ENCODE measurements at places on chromosomes 2 and 18.
A peak's percentile ranks its signal among the peaks of the same experiment; 100 is the strongest.

GRCh38 chr18:44700652-44701051 is 20.0 kb downstream of the SETBP1 start:
- peak; percentile 70 for DNase-seq

GRCh38 chr18:2002151-2002550 is 569.2 kb downstream of the METTL4 start:
- no peak for DNase-seq

DNA sequence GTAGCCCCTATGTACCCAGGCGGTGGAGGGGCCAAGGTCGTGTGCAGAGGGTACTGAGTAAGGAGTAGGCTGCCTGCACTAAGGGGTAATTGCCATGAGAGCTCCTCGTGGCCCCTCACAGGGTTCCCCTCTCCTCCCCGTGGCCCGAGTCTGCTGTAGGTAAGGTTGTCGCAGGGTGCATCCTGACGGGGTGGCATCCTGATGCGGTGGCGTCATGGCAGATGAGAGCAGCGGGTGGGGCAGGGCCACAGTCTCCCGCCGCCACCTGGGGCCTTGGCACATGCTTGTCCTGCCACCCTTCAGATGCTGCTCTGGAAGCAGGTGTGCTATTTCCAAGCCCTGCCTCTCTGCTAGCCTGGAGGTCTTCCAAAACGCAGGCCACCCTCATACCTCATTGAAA is 89.7 kb downstream of the EIPR1 start:
- no peak for DNase-seq

- DNase-seq = no peak
These were observed 134.1 kb upstream of the EPAS1 start for GRCh38 chr2:46163098-46163430.

DNA sequence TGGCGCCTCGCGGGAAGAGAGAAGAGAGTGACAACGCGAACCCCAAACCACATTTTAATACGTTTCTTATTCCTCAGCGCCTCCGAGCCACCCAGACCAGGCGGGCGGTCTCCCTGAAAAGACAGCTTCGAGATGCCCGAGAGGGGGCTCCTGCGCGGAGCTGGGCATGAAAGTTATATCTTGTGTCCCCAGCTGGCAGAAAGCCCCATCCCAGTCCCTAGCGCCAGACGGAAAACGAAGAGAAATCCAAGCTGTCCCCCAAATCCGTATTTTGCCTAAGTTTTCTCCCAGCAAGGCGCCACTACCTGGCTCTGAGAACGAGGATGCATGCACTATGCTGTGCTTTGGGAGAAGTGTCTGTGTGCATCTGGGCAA is 797 bp downstream of the NXPH2 start:
- DNase-seq = no peak

- peak; percentile 64 for DNase-seq
These were observed at the start of gene ERBB4 for GRCh38 chr2:212538305-212539071. Gene ERBB4, minus strand, starts transcription at chr2:212538802. Its CDS starts 272 bp downstream, at chr2:212538530.

GRCh38 chr2:68292108-68292710 is 27.5 kb downstream of the CNRIP1 start:
- peak; percentile 60 for DNase-seq

DNA sequence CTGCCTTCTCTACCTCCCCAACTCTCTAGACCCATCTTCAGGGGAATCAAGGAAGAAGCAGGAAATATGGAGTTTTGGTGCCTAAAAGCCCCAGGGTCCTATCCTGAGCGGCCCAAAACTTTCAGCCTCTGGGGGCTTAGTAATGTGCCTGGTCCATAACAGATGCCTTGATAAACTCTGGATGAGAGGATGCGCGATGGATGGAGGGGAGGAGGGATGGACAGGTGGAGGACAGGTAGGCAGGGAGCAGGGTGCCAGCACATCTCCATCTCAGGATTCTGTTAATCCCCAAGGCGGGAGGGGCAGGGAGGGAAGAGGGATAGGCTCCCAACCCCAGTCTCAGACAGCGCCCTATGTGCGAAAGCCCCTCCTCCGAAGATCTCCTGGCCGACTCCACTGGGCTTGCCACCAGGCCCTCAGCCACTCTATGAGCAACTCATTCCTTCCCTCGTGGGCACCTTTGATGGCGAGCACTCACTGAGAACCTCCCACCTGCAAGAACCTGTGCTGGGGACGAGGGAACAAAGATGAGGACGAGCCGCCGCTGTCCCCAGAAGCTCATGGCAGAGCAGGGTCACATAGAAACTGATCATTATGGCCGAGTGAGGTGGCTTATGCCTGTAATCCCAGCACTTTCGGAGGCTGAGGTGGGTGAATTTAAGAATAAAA is 23.1 kb downstream of the HS1BP3 start:
- no peak for DNase-seq

DNA sequence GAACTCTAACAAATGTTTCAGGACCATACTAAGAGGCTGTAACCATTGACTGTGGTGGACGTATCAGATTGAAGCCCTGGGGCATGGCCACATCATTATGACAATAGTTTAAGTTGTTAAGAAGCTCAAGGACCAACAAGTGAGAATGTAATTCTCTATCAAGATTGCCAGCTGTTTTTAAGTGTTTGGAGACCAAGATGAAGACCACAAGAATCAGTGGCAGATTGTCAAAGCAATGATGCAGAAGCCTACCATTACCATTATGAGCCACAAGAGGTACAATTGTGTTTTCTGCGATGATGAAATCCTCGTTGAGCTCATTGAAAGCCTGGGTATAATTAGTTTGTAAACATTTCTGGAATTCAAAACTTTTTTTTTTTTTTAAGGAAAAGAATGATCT is 261.1 kb upstream of the ZEB2 start:
- no peak for DNase-seq

GRCh38 chr2:43300781-43301583 is 74.6 kb upstream of the ZFP36L2 start:
- DNase-seq = peak; percentile 85

GRCh38 chr2:74017223-74017622 is 32.5 kb downstream of the TET3 start:
- DNase-seq = no peak

GRCh38 chr2:25383806-25384205 is 42.1 kb upstream of the DNMT3A start:
- no peak for DNase-seq

- no peak for DNase-seq
These were observed 122.0 kb upstream of the MYCN start for GRCh38 chr2:15818318-15818753.

DNA sequence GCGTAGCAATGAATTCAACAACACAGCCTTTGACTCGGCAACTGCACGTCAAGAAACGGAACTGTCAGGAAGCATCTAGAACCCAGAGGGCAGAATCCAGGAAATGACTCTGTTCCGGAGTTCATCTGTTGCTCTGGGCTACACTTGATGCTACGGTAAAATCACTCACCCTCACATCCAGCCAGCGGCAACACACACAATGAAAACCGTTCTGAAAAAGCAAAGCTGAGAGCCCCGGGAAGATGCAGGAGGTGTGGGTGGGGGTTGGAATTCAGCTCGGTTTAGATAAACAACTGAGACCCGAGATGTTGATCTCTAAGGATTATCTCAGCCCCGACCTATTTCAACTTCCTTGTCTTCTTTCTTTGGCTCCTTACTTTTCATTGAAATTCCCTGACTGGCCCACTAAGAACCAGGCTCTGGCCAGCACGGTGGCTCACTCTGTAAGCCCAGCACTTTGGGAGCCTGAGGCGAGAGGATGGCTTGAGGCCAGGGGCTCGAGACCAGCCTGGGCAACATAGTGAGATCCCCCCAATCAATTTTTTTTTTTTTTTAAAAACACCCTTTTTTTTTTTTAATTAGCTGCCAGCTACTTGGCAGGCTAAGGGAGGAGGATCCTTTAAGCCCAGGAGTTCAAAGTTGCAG is 13.3 kb upstream of the RAB17 start:
- DNase-seq = no peak

DNA sequence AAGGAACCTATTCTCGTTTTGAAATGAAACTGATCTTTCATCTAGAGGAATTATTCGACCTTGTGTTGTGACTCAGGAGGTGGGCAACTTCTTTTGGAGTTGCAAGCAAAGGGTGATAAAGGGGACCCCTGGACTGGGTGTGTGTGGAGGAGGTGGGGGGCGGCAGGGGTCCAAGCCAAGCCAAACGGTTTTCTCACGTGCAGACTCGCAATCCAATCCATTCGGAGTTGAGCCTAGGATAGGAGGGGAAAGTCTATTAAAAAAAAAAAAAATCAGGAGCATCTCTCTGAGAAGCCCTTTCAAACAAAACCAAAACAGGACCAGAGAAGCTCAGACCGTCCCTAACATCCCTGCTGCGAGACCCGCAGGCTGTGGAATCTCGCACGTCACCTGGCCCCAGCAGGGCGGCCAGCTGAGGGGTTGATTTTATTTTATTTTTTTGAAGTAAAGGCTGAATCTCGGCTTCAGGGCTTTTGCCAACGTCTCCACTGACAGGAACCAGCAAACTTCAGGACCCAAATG is 3.7 kb upstream of the ZEB2 start:
- DNase-seq = no peak

DNA sequence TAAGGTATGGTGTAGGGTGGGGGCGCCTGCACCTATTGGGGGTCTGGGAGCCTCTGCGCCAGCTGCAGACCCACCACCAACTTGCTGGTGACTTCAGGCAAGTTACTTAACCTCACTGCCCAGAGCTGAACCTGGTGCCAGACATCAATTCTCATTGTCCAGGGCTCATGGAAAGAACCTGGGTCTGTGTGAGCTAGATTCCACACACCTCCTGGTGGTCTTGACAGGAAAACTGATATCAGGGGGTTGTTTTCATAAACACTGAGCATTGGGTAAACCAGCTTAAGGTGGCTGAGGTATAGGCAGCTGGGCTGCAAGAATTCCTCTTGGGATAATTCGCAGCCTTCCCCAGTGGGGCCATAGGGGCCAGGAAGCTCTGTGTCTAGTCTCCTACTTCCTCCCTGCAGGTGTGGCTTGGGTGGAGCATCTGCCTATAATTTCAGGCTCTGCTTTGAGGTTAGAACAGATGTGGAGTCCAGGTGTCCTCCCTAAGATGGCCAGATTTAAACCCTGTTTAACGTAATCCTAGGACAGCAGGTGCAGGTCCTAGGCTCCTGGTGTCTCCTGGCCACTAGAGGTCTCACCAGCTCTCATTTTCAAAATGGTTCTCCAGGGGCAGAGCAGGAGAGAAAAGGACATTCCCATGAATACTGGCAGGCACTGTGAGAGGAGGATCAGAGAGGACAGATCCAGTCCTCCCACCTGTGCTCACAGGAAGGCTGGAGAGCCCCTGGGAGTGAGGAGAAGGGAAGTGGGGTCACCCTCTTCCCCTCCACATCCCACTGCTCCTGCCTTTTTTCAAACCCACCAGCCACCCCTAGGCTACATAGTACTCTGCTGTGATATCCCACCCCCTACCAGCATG is 100.4 kb upstream of the SMAD2 start:
- DNase-seq = peak; percentile 76

GRCh38 chr2:190578158-190579057 is 43.9 kb upstream of the NEMP2 start:
- peak; percentile 20 for DNase-seq

GRCh38 chr2:26561918-26562810 is 79.0 kb downstream of the CIB4 start:
- no peak for DNase-seq

DNA sequence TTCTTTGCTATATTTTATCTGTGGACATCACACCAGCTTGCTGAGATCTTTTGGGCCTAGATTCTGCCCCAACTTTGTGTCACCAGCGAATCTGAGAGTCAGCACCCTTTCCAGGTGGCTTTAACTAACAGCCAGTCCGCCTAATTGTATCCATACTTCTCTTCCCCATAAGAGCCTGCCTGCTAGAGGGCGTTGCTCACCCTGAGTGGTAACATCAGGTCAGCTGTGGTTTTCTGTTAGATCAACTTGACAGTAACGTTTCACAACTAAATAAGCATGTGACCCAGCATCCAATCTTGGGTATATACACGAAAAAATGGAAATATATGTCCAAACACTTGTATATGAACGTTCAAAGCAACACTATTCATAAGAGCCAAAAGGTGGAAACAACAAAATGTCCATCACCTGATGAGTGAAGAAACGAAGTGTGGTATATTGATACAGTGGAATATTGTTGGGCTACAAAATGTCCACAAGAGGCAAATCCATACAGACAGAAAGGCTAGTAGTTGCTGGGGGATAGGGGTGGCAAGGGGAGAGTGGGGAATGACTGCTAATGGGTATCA is 24.9 kb downstream of the EFHD1 start:
- DNase-seq = no peak

DNA sequence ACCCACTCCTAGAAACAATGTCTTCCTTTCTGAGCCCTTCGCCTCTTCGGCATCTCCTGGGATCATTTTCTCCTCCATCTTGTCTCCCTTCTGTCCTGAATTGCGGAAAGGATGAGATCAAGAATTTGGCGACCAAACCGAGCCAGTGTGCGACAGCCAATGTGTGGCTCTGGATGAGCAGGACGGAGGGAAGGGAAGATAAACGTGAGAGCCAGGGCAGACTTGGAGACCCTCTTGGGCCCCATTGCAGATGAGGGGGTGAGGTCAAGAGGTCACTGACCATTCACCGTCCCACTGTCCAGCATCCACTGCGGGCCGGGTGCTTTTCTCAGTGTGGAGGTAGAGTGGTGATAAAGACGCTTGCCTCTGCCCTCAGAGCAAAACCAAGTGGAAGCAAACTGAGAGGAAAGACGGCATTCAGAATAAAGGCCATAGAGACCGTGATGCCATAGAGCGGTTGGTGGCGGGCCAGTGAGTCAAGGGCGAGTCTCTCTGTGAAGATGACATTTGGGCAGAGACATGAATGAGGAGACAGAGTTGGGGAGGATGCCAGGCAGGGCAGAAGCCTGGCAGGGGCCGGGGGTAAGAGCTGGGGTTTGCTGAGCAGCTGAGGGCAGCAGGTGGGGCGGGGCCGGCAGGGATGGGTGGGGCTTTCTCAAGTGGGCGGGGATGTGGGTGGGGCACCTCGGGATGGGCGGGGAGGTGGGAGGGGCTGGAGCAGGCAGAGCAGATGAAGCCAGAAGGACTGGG is 55.6 kb downstream of the ACAA2 start:
- DNase-seq = no peak

GRCh38 chr2:102271844-102272243 is 39.5 kb upstream of the IL1RL1 start:
- DNase-seq = no peak

GRCh38 chr2:107502539-107502938 is 324.2 kb upstream of the RGPD4 start:
- no peak for DNase-seq

- DNase-seq = no peak
These were observed 70.0 kb upstream of the PSMD14 start for GRCh38 chr2:161238265-161238559.

GRCh38 chr18:49638891-49639557 is 77.2 kb downstream of the LIPG start:
- DNase-seq = no peak

DNA sequence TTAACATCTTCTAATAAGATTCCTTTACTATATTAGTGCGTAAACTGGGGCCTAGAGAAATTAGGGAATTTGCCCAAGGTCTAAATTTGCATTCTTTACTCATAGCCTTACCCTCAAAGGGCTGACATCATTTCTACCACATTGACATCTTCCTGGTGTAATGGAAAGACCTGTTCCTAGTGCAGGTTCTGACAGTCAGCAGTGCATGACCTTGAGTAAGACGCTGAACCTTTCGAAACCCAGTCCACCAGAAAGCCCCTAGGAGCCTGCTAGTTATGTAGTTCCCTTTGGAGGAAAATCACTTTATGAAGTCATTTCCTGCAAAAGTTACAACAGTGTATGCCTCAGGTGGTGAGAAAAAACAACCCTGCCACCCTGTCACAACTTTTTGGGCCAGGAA is 388.3 kb downstream of the TNS1 start:
- no peak for DNase-seq

- no peak for DNase-seq
These were observed 223.1 kb downstream of the GLI2 start for GRCh38 chr2:120958623-120959366.

GRCh38 chr2:175353275-175353674 is 171.8 kb upstream of the ATP5MC3 start:
- no peak for DNase-seq

- no peak for DNase-seq
These were observed 944 bp downstream of the RAB3GAP1 start for GRCh38 chr2:135052997-135053474.
